ENCODE measurements at places on chromosomes 7 and 10.

GRCh38 chr7:94450044-94450697, 55.5 kb downstream of the COL1A2 start:
- no peak for DNase-seq

DNA sequence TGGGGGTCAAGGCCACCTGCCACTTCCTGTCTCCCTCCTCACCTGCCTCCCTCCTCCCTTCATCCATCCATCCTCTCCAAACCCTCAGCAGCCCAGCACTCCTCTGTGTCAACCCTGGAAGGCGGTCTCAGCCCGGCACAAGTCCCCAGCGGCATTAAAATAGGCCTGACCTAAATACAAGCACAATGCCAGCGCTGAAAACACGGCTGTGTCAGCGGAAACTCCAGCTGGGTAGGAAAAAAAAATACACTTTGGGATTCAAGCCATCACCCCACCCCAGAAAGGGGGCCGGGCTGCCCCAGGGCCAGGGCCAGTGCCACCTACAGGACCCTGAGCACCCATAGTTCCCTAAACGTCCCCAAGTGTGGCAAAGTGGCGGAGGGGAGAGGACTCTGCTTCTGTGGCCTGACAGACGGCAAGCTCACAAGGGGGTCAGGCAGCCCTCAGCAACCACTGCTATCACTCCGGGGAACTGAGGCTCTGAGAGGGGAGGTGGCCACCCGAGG, 22.7 kb upstream of the GTF2IRD1 start:
- no peak for DNase-seq

DNA sequence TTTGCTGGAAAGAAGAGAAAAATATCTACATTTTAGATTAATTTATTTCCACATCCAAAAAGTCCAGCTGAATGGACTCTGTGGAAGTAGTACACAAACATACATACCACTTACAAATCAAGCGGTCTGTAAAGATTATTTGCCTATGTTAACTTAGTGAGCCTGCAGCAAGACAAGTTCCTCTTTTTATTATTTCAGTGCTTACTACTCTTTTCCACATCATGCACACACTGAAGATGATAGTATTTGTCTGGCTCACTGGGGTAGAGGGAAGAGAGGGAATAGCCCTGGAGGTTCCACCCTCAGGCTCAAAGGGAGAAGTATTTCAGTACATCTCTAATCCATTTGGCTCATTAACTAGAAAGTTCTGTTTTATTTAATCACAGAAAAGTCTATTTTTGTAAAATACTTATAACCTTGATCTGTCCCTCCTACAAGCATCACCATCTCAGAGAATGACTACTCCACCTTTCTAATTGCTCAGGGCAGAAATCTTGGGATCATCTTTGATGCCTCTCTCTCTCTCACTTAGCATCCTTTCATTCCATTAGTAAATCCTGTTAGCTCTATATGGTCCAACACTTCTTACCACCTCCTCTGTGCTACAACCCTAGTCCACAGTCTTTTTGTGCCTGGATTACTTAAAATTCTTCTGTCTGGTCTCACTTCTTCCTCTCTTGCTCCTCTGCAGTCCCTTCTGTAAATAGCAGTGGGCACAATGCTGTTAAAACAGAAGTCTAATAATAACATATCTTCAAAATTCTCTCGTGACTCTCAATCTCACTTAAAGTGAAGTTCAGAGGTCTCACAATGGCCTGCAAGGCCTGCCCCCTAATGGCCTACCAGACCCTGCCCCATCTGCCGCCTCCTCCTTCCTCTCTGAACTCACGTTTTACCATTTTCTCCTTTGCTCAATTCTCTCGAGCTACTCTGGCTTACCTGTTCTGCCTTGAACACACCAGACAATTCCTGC, 64.3 kb upstream of the CCDC6 start:
- DNase-seq = no peak

GRCh38 chr10:69101451-69102095, 13.7 kb downstream of the SRGN start:
- DNase-seq = no peak

DNA sequence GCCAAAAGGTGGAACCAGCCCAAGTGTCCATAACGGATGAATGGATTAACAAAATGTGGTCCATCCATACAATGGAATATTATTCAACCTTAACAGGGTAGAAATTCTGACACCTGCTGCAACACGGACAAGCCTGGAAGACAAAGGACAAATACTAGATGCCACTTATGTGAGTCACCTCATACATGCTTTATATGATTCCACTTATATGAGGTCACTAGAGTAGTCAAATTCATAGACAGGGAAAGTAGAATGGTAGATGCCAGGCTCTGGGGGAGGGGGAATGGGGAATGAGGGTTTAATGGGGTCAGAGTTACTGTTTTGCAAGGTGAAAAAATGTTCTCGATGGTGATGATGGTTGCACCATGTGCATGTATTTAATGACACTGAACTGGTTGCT, 34.0 kb upstream of the CYTH3 start:
- no peak for DNase-seq

- DNase-seq = no peak
These were observed 26.4 kb downstream of the FBXW4 start for GRCh38 chr10:101668566-101668965.

- no peak for DNase-seq
These were observed 23.1 kb downstream of the ZCCHC24 start for GRCh38 chr10:79422178-79422892.

DNA sequence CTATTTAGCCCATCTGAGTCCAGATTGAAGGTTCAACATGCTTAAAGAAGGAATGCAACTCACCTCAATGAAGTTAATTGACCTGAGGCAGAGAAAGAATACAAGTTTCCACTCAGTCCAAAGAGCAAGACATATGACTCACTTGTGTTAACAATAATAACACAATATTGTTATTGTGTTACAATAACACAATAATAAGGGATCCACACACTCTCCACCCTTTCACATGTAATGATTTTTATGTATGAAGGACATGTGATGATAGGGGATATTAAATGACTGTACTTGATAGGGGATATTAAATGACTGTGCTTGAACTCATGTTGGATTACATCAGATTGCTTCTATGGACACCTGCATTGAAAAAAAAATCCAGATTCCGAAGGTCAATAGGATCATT, 3.6 kb upstream of the ABCB1 start:
- no peak for DNase-seq

Measured in nucleus accumbens (tissue), 56 donors.